Naive thymus-derived CD4-positive, alpha-beta T cell (primary cell): ENCODE measurements at places on chromosomes 7 and 10. TPM values are rescaled to one million over a fixed set of nuclear protein-coding genes. Genes with fewer than 3 reads are reported as not detected.

- H3K36me3 ChIP-seq, result no peaks in the 10 kb centered on the region
- H3K27ac ChIP-seq, result no peak overlapping the region
- no peak overlapping the region for H3K4me3 ChIP-seq
- DNase-seq, result no peak
- H3K4me1 ChIP-seq, result no peaks in the 10 kb centered on the region
These were observed 404.5 kb downstream of the PAXIP1 start for GRCh38 chr7:154598396-154598795.

DNA sequence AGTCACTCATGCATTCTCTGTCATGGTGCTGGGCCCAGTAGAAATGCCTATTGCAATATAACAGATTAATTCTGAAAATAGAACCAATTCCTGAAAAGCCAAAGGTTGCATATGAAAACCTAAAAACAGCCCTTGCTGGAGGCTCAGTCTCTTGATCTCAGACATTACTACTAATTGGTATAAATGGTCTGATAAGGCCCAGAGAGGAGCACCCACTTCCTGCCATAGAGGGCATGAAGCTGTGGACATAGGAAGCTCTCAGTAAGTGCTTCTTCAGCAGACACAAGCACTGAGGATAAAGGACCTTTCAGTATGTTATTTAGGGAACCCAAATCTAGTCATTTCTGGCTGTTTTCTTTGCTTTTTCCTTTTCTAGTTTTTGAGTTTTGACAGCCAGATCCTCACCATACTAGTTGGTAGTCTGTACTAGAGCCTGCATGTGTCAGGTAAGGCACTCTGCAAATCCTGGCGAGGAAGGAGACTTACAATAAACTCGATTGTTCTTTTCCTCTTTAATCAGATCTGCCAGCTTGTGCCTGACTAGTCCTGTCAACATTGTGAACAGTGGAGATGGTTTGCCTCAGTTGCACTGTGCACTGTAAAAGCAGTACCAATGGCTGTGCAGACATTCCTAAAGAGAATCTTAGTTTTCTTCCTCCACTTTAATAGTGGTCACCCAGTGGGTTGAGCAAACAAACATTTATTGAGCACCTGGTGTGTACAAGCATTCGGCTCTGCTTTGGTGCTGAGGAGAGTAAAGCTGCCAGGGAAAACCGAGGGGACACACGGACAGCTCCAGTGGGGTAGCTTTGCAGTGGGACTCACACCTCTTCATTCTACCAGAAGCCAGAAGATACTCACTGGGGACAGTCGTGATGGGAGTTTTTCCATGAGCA is 140.9 kb downstream of the CHN2 start:
- H3K27ac ChIP-seq, result no peak overlapping the region
- peaks cover 24% of the 10 kb centered on the region for H3K4me1 ChIP-seq
- no peaks in the 10 kb centered on the region for H3K36me3 ChIP-seq
- DNase-seq, result no peak
- no peak overlapping the region for H3K4me3 ChIP-seq
- H3K27me3 ChIP-seq, result no peaks in the 10 kb centered on the region

GRCh38 chr10:119652361-119652730 is 1.2 kb downstream of the BAG3 start:
- peak overlapping the region; percentile 83 for H3K4me3 ChIP-seq
- DNase-seq, result peak; percentile 67
- peaks cover 44% of the 10 kb centered on the region for H3K4me1 ChIP-seq
- peak overlapping the region; percentile 93 for H3K27ac ChIP-seq

ANK3 gene
- total RNA-seq, result 59.7 TPM

CYP26C1 gene
- 0.10 TPM in 1 of 2 replicates, not detected in the other for total RNA-seq

OR2A12 gene
- total RNA-seq, result not detected
